A673 (cell line): ENCODE measurements at places on chromosomes 2 and 18. TPM values are rescaled to one million over a fixed set of nuclear protein-coding genes. Genes with fewer than 3 reads are reported as not detected.

- peak; percentile 81 for DNase-seq
Measured at GRCh38 chr2:234974501-234975385, 22.9 kb downstream of the SH3BP4 start.

SLC9A2 gene
- not detected in 2 replicates for total RNA-seq

DNA sequence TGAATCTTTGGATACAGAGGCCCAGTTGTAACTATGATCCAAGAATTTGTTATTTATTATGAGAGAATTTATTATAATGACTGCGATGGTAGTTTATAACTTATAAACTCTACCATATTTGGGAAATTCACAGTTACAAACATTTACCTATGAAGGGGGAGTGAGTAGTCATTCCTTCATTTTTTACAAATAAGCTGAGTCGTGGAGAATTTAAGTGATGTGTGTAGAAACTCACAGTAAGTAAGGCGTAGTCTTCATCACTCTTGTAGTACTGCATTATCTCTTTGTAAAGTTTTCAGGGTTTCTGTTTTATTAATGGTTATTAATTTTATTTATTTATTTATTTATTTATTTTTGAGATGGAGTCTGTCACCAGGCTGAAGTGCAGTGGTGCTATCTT, 13.5 kb downstream of the CREB1 start:
- no peak for DNase-seq

IL1F10 gene
- not detected in 2 replicates for total RNA-seq

DNA sequence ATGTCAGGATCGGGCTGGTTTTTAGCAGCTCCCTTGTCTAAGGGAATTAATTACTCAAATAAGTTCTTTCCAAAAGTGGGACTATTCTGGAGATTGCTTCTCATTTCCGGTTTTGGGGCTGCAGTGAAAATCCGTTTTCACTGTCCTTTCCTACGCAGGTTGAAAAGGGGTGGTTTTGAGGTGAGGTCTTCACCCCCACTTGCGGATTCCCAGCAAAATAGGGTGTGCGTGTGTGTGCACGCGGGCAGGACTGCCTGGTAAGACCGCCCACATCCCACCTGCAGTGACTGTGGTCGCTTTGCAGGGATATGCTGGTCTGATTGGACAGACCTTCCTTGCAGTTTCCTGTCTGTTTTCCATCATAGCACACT, 472 bp upstream of the PLEKHM3 start:
- peak; percentile 67 for DNase-seq
